ENCODE measurements at places on chromosomes 5 and 9.

DNA sequence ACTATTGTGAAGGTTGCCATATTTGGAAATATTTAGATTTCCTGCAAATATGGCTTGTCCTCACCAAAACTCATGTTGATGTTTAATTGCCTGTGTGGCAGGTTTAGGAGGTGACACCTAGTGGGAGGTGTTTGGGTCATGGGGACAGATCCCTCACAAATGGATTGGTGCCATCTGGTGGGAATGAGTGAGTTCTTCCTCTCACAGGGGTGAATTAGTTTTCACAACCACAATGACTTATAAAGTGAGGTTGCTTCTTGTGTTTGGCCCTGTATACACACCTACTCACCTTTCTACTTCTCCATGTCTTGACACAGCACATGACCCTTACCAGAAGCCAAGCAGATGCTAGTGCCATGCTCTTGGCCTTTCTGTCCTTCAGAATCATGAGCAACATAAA lies 41.1 kb downstream of the ISOC1 start:
- DNase-seq = peak; percentile 60

- no peak for DNase-seq
Measured at GRCh38 chr5:151199581-151200185, 24.2 kb downstream of the CCDC69 start.

DNA sequence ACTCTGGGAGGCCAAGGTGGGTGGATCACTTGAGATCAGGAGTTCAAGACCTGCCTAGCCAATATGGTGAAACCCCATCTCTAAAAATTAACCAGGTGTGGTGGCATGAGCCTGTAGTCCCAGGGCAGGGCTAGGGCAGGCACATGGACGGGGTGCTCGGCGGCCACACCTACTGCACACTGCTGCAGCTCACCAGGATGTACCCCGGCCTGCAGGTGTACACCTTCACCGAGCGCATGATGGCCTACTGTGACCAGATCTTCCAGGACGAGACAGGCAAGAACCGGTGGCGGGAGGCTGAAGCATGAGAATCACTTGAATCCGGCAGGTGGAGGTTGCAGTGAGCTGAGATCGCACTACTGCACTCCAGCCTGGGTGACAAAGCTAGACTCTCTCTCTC lies 3.2 kb downstream of the ST6GALNAC4 start:
- DNase-seq = no peak

GRCh38 chr9:127021664-127022363 lies 100.6 kb downstream of the ANGPTL2 start:
- DNase-seq = no peak

DNA sequence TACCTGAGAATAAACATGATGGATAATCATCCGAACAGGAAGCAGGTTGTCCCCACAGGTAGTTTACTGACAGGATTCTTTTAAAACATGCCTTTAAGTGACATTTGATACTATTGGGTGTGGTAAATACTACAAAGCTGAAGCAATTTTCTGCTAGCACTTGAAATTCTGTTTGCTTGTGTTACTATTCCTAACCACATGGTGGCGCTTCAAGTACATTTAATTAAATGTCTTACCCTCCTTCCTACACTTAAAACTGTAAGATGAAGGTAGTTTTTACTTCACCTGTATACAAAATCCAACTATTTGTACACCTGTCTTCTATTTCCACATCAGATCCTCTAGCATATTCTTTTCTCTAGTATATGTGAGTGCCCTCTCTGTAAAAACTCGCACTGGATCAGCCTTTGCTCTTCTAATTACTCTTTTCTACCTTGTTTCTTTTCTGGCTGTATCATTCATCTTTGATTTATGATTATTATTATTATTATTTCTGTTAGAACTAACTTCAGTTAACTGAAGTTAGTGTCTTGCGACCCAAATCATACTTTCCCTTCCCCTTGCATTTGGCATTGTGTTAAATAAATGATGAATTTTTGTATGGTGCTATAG lies 18.4 kb downstream of the SLC25A46 start:
- peak; percentile 80 for DNase-seq

GRCh38 chr9:74205056-74205455 lies 292.1 kb upstream of the RORB start:
- no peak for DNase-seq

DNA sequence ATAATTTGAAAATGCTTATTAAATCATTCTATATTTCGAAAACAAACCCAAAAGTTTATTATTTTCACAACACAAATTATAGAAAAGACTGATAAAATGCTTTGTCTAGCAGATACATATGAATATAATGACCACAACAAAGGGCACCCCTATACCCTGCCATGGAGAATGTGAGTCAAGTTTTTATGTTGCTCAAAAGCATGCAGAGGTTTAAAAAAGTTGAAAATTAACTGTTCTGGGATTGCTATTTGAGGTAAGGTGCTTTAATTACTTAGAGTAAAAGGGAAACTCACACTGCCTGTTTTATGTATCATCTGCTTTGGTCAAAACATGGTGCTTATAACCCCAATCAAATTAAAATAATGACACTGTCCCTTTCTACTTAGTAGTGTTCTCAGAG lies 41.0 kb downstream of the MLANA start:
- no peak for DNase-seq

- no peak for DNase-seq
Measured at GRCh38 chr5:133376986-133377385, 235.4 kb downstream of the FSTL4 start.

- DNase-seq = no peak
Measured at GRCh38 chr5:98391921-98392625, 381.4 kb upstream of the RGMB start.

DNA sequence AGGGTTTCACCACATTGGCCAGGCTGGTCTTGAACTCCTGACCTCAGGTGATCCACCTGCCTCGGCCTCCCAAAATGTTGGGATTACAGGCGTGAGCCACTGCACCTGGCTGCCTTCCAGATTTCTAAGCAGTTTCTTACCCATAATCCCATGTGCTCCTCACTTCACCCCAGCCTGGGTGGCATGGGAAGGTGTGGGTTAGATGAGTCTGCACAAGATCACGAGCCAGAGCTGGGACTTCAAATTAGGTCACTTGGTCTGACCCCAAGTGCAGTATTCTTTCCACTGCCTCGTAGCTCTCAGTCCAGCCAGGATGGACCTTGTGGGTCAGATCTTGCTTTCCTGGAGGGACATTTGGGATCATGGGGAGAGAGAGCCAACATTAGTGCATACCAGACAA lies 37.5 kb upstream of the STRBP start:
- peak; percentile 57 for DNase-seq

DNA sequence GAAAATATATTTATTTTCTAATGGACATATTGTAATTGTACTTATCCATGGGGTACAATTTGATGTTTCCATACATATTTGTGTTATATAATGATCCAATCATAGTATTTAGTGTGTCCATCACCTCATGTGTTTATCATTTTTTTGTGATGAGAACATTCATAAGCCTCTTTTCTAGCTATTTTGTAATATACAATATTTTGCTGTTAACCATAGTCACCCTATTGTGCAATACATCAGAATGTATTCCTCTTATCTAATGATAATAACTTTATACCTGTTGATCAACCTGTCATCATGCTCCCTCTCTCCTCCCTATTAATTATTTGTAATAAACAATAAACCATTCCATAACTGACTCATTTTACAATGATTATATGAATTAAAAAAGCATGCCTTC lies 93.2 kb downstream of the ISL1 start:
- DNase-seq = no peak

DNA sequence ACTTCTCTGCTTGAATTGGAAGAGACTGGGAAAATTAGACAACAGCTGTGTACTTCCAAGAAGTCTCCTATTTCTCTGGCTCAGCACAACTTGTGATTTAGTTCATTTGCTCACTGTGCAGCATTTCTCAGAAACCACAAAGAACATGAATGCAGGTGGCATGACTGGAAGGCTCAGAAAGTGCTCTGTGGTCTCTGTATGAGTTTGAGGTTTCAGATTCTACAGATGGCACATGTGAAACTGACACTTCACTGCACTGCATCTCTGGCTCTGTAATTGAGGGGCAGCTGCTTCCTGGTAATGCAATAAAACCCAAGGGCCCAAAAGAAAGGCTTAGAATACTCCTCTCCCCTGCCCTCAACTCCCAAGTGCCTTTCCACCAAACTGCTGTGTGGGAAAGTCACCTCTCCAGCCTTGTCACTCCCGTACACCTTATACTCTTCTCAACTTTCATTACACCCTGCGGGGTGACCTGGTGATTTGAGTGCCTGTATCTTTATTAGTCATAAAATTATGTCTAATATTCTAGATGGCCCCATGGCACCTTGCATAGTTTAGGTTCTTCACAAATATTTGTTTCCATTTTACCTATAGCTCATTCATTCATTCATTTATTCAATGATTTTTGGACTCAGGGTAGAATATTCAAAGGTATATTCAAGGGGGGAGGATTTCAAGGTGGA lies 82.5 kb downstream of the ESM1 start:
- DNase-seq = peak; percentile 34

- no peak for DNase-seq
Measured at GRCh38 chr9:124365036-124365435, 50.2 kb downstream of the PSMB7 start.

DNA sequence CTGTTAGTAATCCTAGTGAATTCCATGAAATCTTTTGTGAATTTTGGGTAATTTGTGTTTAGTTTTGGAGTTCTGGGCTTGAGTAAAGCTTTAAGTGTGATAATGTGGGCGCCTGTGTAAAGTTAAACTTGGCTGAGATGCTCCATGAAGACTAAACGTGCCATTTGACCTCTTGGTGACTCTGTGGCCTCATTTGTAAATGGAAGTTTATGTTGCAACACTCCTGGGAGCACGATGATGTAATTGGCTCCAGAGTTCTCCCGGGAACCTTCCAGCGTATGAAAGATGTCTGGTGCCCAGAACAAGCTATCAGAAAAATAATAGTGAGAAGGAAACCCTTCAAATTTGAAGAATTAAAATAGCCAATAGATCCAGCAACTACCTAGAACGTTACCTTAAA lies 981.2 kb downstream of the TLE4 start:
- no peak for DNase-seq

DNA sequence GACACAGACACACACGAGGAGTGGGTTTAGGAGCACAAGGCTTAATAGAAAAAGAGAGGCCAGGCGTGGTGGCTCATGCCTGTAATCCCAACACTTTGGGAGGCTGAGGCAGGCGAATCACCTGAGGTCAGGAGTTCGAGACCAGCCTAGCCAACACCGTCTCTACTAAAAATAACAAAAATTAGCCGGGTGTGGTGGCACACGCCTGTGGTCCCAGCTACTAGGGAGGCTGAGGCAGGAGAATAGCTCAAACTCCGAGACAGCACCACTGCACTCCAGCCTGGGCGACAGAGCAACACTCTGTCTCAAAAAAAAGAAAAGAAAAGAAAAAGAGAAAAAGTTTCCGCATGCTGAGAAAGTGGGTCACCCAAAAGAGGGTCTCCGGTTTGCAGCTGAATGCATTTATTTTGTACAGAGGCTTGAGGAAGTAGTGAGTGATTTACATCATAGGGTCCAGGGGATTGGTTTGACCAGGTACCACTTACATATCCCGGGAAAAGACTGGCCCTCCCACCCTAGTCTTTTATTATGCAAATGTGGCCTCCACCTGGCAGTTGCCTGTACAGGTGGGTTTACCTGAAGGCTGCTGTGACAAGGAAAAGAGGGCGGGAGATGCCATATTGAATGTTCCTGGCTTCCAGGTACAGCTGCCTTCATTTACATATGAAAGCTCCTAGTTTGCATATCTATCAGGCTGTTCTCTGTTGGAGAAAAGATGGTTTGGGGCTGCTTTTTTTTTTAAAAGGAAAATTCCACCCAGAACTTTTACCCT lies 366.2 kb upstream of the GRAMD2B start:
- DNase-seq = no peak

All from hematopoietic multipotent progenitor cell treated with erythropoietin and hydrocortisone succinate and interleukin-3 and kit ligand, for 6 days (in vitro differentiated cells).